Stimulated activated CD4-positive, alpha-beta T cell treated with anti-CD3 and anti-CD28 coated beads, Interleukin-15, amount 100 ng/mL, for 48 hours (primary cell): ENCODE measurements at places on chromosomes 6 and 20.

GRCh38 chr20:36468149-36469000 lies 72.9 kb upstream of the MYL9 start:
- DNase-seq, result no peak

DNA sequence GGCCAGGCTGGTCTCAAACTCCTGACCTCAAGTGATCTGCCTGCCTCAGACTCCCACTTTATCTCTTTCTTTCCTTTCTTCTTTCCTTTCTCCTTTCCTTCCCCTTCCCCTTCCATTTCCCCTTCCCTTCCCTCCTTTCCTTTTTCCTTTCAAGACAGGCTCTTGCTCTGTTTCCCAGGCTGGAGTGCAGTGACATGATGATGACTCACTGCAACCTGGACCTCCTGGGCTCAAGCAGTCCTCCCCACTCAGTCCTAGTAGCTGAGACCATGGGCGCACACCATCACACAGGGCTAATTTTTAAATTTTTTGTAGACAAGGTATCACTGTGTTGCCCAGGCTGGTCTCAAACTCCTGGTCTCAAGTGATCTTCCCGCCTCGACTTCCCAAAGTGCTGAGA lies 377.6 kb upstream of the ZFP64 start:
- DNase-seq, result no peak

GRCh38 chr6:74651948-74652842 lies 553.7 kb downstream of the COL12A1 start:
- DNase-seq, result no peak

DNA sequence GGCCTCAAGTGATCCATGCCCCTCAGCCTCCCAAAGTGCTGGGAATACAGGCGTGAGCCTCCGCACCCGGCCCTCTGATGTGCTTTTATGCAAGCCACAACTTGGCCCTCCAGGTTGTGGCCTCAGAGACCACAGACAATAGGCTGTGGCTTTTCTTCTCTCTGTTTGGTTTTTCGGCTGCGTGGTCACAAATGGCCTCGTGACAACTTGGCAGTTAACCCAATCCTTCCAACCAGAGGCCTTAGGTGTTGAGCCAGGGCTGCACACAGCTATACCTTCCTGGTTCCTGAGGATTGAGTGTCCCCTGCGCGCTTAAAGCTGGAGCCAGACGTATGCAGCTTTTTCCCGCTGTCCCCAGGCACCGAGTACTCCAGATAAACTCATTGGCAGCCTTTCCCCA lies 6.3 kb upstream of the TGM3 start:
- no peak for DNase-seq

DNA sequence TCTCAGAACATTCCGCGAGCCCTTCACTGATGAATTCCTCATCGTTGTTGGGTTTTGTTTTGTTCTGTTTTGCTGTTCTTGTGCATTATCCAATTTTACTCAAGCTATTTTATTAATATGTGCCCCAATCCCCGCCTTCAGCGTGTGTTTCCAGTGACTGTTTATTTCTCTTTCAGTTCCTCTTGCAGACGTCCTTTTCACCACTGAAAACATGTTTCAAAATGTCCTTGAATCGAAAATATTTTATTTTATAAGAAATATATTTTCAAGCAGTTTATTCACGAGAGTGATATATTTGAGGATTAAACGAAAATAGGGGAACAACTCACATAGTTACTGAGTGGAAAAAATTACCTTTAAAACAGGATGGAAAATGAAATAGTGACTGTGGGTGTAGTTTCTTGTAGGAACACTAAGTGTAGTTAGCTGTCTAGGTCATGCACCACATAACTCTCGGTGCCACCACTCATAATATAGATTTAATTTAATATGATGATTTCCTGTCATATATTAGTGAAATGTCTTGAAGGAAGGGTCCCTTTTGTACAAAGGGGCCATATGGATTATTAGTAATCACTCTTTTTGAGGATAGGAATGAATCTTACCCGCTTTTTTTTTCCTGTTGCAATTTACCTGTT lies 45.3 kb upstream of the HDDC2 start:
- no peak for DNase-seq
